ENCODE measurements at places on chromosomes 7 and 10. TPM values are rescaled to one million over a fixed set of nuclear protein-coding genes. Genes with fewer than 3 reads are reported as not detected.

Gene SHOC2
- total RNA-seq: 51.4 TPM

Gene GSTO2
- total RNA-seq: 0.67 TPM

Gene OR2A5
- total RNA-seq: not detected

Gene TCERG1L
- not detected for total RNA-seq

Gene TEX36
- total RNA-seq: not detected

Gene SYT15B
- total RNA-seq: 4.6 TPM

Gene CYP2C8
- not detected for total RNA-seq

Gene MSS51
- total RNA-seq: 9.6 TPM

Gene RINT1
- total RNA-seq: 10.7 TPM

Gene ADAM12
- 1.3 TPM for total RNA-seq

Gene CHAT
- total RNA-seq: not detected

Gene CARD11
- 0.32 TPM for total RNA-seq
